CD4-positive, alpha-beta T cell treated with Interleukin-6 at 100 ng/mL for 8 hours (primary cell): ENCODE measurements at places on chromosomes 6 and 20.

- no peak for DNase-seq
Measured at GRCh38 chr20:38722683-38723016, 1.6 kb upstream of the SLC32A1 start.

GRCh38 chr6:9334979-9335378, 899.6 kb upstream of the SLC35B3 start:
- no peak for DNase-seq

GRCh38 chr6:21971541-21971940, 325.3 kb downstream of the PRL start:
- DNase-seq: no peak

DNA sequence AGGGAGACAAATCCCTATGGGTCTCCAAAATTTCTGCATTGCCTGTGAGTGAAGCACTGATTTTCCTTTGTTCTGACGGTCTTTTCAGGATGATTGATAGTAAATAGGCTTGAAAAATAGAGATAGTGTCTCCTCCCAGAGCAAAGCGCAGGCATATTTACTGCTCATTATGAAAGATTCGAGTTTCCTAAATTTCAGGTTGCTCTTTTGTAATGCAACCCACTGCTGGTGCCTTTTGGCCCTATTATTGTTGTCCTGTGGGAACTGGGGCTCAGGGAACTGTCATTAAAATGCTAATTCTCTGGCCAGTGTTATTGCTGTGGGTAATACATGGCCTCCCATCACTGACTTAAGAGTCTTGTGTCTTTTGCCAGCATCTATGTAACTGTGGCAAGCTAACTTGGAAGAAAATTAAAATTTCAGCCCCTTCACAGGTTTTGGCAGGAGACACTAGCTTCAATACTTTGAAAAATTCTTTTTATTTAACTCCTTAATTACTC, 754.1 kb upstream of the MAP3K7 start:
- DNase-seq: no peak

DNA sequence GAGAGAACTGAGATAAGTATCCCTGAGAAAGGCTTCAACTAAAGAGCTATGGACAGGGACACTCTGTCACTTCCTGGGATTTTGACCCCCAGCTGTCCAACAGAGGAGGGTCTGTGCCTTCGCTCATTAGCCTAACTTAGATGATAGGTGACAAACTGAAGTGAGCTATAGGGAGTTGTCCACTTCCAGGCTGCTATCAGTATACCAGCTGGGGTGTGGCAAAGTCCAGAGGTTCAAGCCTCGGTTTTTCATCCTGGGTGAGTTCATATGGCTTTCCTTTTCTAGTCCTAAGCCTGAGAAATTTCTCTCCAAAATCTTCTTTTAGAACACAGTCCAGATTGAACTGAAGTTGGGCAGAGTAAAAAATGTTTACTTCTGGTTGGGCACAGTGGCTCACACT, 5.9 kb upstream of the PAQR8 start:
- DNase-seq: no peak

DNA sequence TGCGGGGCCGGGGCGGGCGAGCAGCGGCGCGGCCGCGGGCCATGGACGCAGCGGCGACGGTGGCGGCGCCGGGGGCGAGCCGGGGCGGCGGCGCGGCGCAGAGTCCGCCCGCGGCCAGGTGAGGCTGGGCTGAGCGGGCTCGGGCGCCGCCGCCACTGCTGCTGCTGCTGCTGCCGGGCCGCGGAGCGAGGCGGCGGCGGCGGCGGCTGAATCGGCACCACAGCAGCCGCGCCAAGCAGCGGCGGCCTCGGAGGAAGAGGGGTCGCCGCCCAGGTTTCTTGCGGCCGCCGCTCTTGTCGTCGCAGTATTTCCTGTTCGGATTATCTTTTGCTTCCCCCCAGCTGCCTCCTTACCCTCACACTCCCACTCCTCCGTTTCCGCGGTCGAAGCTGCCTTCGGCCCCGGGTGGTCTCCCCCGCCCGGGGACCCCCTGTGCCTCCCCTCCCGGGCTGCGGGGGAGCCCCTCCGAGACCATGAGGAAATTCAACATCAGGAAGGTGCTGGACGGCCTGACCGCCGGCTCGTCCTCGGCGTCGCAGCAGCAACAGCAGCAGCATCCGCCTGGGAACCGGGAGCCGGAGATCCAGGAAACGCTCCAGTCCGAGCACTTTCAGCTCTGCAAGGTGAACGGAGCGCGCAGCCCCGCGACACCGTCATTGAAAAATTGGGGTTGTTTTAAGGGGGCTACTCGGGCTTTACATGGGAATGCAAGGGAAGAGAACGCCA, at the start of gene STXBP5:
STXBP5 (plus strand) TSS at position 358 of the 726 bp plus-strand sequence; CDS start at position 474, 116 bp downstream.
- peak; percentile 24 for DNase-seq

- DNase-seq: no peak
Measured at GRCh38 chr6:145885431-145885830, 70.8 kb upstream of the FBXO30 start.

- no peak for DNase-seq
Measured at GRCh38 chr6:22078288-22078687, 218.5 kb downstream of the PRL start.
